ENCODE measurements at places on chromosomes 3 and 15.

GRCh38 chr3:151839313-151839631 is 25.4 kb downstream of the AADAC start:
- ATAC-seq: no peak

DNA sequence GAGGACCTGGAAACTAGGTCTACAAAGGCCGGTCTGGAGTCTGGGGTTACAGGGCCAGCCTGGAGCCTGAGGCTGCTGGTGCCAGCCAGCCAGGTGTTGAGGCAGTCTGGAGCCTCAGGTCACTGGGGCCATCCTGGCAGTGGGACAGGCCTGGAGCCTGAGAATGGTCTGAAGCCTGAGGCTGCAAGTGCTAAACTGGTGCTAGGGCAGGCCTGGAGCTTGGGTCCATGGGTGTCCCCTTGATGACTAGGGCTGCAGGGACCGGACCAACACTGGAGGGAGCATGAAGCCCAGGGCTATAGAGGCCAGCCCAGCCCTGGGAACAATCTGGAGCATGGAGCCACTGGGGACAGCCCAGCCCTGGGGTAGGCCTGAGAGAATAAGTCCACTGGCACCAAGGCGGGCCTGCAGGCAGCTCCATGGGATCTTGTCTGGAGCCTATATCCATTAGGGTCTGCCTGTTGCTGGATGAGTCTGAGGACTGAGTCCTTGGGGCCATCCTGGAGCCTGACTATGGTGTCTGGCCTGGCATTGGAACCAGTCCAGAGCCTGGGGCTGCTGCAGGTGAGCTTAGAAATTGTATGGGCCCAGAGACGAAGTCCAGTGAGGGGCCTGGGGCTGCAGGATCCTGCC is 101.9 kb downstream of the GLDN start:
- ATAC-seq: peak; percentile 39

- no peak for ATAC-seq
Measured at GRCh38 chr3:64011685-64012084, 11.6 kb downstream of the PSMD6 start.

GRCh38 chr3:9279966-9280365 is 30.5 kb upstream of the SRGAP3 start:
- no peak for ATAC-seq

GRCh38 chr3:135766115-135766514 is 199.4 kb upstream of the PPP2R3A start:
- no peak for ATAC-seq

DNA sequence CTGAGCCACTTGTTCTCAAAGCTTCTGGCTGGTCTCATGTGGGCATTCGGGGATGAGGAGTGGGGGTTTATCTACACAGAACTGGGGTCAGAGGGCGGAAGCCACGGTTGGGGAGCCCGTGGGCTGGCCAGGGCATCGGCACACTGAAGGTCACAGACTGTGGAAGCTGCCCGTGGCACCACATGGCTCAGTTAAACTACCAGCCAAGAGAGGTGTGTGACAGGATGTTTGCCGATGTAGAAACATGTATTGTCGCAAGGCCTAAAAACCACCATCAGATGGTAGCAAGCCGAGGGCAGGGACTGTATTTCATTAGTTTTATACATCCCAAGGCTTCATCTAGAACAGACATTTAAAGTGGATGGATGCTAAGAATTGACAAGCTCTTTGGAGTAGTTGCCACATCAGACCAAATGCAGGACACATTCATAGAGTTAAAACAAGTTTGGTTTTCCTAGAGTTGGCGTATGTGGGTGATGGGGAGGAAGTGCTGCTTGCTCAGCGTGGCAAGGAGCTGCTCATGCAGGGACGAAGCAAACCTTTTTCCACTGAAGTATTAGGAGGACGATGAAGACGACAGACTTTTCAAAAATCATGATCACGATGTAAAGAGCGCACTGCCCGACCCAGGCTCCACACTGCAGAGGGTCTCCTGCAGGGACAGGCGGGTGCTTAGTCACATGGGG is 9.6 kb upstream of the MUSTN1 start:
- no peak for ATAC-seq

DNA sequence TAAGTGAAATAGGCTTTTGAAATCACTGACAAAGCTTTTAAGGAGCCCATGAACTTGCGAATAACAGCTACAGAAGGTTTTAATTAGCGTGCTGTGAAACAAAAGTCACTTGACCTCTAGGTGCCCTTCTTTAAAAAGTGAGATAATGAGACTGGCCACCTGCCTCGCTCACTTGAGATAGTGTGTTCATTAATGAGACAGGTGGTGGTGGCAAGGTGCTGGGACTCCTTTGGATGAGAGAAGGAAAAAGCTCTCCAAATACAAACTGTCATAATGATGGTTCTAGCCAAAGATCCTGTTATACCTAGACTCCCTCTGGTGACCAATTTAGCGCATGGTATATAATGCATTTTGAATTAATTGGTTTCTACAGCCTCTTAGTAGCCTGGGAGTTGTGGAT is 22.7 kb upstream of the IREB2 start:
- ATAC-seq: no peak

- no peak for ATAC-seq
Measured at GRCh38 chr3:170076715-170077238, 39.0 kb downstream of the GPR160 start.

GRCh38 chr3:9947025-9947995 is 4.9 kb downstream of the PRRT3 start:
- no peak for ATAC-seq

DNA sequence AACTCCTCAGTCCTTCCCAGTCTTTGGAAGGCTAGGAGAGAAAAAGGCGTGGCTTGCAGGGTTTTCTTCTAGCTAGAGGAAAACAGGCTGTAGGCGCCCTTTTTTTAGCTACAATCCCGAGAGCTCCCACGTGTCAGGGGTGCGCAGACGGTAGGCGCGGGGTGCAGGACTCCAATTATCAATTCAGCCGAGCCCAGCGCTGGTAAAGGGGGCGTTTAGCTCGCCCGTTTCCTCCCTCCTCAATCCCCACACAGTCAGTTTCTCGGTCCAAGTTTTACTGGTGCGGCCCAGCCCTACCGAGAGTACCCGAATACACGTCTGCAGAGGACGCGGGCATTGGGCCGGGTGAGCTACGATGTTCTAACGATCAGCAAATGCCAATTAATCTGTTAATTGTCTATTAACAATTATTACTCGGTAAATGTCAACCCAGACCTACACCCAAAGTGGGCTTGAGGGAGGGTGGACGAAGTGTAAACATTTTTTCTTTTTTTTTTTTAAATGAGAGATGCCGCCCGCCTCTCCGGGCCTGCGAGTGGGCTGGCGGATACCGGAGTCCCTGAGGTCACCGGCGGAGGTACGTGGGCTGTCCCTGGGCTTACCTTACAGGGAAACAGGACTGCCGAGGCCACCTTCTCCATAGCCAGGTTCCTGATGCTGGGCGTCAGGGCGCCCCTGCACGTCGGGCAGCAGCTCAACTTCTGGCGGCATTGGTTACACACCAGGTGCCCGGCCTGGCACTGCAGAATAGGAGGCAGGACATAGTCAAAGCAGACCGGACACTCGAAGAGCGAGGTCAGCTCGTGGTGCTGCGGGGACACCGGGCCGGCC is 923 bp downstream of the SIAH2 start:
- no peak for ATAC-seq

DNA sequence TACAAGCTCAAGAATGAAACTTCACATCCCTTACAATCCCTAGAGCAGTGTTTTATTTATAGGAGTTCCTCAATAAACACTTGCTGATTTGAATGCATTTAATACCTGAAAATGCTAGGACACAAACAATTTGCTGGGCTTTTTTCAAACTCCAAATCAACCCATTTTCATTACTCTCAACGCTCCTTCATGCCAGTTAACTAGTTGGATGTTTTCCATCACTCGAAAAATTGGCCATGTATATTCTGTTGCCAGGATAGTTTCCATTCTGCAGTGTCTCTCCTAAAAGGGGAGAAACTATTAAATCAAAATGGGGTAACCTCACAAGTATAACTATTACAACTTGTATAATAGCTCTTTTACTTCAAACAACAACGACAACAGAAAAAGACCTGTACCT is 1.2 kb downstream of the GBE1 start:
- no peak for ATAC-seq

GRCh38 chr3:130831719-130832400 is 62.0 kb upstream of the ATP2C1 start:
- ATAC-seq: no peak

- no peak for ATAC-seq
Measured at GRCh38 chr3:34374521-34374920, 576.1 kb downstream of the PDCD6IP start.

DNA sequence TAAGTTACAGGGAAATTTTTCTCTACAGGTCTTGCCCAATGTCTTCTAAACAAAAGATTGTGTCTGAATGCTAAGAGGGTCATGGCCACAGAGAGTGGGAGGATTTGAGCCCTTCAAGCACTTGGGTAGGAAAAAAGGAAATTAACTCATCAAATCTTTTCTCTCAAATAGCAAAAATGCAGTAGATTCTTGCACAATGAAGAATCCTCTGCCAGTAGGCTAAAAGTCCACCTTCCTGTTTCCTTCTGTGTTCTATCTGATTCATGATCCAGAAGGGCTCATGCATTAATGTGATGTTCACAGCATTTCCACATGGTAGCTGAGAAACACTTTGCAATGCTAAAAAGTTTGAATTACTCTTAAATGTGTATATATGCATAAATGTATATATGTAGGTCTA is 177.1 kb downstream of the CD47 start:
- no peak for ATAC-seq

GRCh38 chr3:66588340-66588847 is 87.6 kb upstream of the LRIG1 start:
- no peak for ATAC-seq

GRCh38 chr15:96335411-96336024 is 5.0 kb downstream of the NR2F2 start:
- no peak for ATAC-seq

GRCh38 chr15:43775411-43775965 is 1.3 kb downstream of the ELL3 start:
- ATAC-seq: no peak

All from stimulated activated memory B cell treated with anti-CD40 and anti-IgM and Interleukin-4, amounts not matched to agents 10 μg/mL and 1 μg/mL and 100 μg/mL, for 72 hours (primary cell).